ENCODE measurements at places on chromosomes 1 and 21. TPM values are rescaled to one million over a fixed set of nuclear protein-coding genes. Genes with fewer than 3 reads are reported as not detected.

Gene SLC45A1
- total RNA-seq: 4.3 TPM

Gene TMCO4
- 89.9 TPM for total RNA-seq

Gene GRIK3
- 5.9 TPM for total RNA-seq

Gene CAP1
- total RNA-seq: 187 TPM

Gene SPRR2E
- not detected for total RNA-seq

Gene WNT3A
- 4.8 TPM for total RNA-seq

Gene CA6
- total RNA-seq: not detected

Gene COL9A2
- 27.6 TPM for total RNA-seq

Gene IQCC
- 5.2 TPM for total RNA-seq

Gene TGFBR3
- 51.7 TPM for total RNA-seq

Gene GJA5
- total RNA-seq: 2.7 TPM

Gene SLC25A34
- total RNA-seq: 1.4 TPM

Gene OR10Z1
- not detected for total RNA-seq

Gene INAVA
- 7.4 TPM for total RNA-seq

Gene TMEM79
- total RNA-seq: 20.7 TPM

Gene ORC1
- 2.2 TPM for total RNA-seq

Gene SAMD11
- total RNA-seq: 4.5 TPM

Gene ATG4C
- 11.8 TPM for total RNA-seq

Gene KRTAP19-3
- not detected for total RNA-seq

Gene PCAT6
- total RNA-seq: 9.0 TPM

Gene NAXE
- 118 TPM for total RNA-seq

Gene CGN
- 23.2 TPM for total RNA-seq

Gene DCDC2B
- not detected for total RNA-seq

Gene NCAM2
- total RNA-seq: 21.9 TPM

Gene PRPF38A
- 24.8 TPM for total RNA-seq

Gene CRNN
- not detected for total RNA-seq

Gene ENTREP3
- 24.3 TPM for total RNA-seq

Gene CLCA1
- total RNA-seq: 0.34 TPM

Gene NFASC
- total RNA-seq: 3.7 TPM

Gene NID1
- 74.9 TPM for total RNA-seq

Gene GAS5
- 162 TPM for total RNA-seq

Gene TRABD2B
- total RNA-seq: 2.1 TPM

Gene SV2A
- 2.1 TPM for total RNA-seq

Gene OR2L5
- not detected for total RNA-seq

Gene OTUD3
- total RNA-seq: 5.3 TPM
